NCI-H526 (cell line): ENCODE measurements at places on chromosomes 2 and 18.

DNA sequence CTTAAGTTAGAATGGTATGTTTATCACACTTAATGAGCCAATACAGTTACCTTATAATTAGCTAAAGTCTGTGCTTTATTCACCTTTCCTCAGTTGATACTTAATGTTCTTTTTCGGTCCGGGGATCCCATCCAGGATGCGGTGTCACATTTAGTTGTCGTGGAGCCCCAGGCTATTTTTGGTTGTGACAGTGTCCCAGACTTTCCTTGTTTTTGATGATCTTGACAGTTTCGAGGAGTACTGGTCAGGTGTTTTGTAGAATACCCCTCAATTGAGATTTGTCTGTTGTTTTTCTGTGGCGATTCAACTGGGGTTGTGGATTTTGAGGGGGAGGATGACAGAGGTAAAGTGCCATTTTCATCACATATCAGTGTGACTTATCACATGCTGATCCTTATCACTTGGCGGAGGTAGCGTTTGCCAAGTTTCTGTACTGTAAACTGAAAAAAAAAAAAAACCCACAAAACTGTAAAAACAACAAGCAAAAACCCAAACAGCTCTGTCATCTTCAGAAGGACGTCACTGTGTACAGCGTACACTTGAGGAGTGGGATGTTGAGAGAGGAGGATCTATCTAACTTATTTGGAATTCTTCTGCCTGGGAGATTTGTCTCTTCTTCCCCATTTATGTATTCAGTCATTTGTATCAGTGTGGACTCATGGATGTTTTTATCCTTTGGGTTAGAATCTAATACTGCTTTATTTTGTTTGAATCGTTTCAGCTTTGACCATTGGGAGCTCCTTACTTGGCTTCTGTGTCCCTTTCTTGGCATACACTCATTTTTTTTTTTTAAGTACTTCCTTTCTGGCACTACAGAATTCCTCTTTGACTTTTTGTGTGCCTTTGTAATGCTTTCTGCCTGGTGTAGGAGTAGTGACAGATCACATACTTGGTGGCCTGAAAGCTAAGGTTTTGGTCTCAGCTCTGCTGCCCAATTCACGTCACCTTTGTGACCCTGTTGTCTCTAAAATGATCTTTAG, 68.1 kb downstream of the FMNL2 start:
- no peak for DNase-seq

DNA sequence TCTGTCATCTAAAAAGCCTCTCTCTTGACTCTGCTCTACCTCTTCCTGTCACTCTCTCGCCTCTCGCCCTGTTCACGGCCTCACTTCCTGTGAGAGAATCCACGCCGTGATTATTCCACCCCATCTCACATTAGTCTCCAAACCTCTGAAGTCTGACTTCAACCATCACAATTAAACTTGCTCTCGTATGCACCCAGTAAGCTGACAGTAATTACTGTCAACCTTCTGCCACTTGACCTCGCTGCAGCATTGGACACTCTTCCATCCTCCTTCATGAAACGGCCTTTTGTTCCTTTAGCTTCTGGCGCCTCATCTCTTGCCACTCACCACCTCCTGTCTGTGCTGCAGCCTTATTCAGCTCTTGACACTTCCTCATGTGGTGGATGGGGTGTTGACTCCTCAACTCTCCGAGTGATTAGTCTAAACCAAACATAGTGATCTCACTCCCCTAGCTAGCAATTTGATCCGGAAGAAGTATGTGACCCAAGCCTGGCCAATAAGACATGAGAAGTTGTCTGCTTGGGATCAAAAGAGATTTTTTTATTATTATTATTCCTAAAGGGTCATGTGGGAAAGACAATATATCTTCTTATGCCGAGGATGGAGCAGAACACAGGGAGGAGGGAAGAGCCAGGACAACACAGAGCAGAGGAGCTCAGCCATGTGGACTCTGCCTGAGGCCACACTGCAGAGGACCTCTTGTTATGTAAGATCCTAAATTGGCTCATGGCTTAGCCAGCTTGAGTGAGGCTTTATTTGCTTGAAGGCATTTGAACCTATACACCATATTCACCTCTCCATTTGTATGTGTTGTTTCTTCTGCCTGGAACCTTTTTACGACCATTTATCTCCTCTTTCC, 38.4 kb upstream of the MYO1B start:
- DNase-seq: no peak

DNA sequence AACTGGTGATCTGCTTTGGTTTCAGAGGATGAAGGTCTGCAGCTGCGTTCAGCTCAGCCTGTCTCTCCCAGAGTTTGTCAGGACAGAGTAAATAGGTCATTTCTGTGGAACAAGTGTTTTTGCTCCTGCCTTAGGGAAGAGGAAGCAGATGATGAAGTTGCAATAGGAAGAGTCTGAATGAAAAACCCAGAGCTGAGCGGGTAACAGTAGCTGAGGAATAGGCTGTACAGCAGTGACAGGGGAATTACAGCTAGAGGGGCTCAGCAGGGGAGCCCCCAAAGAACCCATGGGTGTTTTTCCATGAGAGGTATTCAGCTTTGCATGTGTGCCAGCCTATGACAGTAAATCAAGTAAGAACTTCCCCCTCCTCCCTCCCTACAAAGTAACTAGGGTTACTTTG, 10.3 kb upstream of the CYBRD1 start:
- no peak for DNase-seq

- DNase-seq: no peak
Observed at GRCh38 chr2:17813742-17814473, 2.4 kb upstream of the MSGN1 start.

- no peak for DNase-seq
Observed at GRCh38 chr2:691821-692761, 14.9 kb upstream of the TMEM18 start.

DNA sequence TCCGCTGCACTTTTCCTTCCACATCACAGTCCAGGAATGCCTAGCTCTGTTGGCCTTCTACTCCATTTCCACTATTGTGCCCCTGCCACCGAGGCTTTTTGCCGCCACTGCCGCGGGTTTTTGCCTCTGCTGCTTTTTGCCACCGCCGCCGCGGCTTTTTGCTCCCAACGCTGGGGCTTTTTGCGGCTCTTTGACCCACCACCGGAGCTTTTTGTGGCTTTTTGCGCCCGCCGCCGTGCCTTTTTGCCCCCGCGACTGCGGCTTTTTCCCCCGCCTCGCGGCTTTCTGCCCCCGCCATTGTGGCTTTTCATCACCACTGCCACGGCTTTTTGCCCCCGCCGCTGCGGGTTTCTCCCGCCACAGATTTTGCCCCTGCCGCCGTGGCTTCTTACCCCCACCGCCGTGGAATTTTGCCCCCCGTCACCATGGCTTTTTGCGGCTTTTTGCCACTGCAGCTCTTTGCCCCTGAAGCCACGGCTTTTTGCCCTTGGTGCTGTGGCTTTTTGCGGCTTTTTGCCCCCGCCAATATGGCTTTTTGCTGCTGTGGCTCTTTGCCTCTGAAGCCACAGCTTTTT, 2798.7 kb upstream of the TEKT4 start:
- DNase-seq: no peak

- DNase-seq: no peak
Observed at GRCh38 chr2:185219981-185220380, 518.6 kb upstream of the FSIP2 start.

DNA sequence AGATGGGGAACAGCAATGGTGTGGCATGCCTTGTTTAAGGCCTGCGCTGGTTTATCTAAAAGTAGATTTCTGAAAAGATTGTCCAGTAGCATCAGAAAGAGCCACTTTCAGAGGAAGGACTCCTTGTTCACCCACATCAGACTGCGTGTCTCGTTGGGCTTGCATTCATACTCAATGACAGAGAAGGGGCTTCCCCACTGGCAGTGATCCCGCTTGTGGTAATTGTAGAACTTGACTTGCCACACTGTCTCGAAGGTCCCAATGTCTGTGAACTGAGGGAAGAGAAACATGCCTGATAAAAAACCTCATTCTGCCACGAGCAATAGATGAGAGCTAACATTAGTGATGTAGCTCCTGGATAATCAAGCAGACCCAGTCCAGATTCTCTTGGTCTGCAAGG, 26.0 kb downstream of the CNRIP1 start:
- DNase-seq: no peak
